IPS-NIHi11 (cell line): ENCODE measurements at places on chromosomes 5 and 9.
A peak's percentile ranks its signal among the peaks of the same experiment; 100 is the strongest.

DNA sequence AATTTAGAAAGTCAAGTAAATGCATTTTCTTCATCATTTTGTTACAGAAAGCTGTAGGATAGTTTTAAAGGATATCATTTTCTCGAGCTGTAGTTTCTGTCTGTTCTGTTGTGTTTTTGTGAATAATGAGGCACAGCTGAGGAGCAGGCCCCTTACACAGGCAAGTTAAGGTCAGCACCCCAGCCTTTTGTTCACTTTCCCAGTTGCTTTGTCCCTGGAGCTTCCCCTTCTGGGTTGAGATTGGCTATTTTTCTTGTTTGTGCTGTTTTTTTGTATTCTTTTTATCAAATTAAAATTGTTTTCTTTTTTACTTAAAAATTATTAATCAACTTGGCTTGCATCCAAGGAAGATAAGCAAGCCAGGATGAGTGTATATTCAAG is 213.8 kb upstream of the ACTBL2 start:
- DNase-seq, result no peak

DNA sequence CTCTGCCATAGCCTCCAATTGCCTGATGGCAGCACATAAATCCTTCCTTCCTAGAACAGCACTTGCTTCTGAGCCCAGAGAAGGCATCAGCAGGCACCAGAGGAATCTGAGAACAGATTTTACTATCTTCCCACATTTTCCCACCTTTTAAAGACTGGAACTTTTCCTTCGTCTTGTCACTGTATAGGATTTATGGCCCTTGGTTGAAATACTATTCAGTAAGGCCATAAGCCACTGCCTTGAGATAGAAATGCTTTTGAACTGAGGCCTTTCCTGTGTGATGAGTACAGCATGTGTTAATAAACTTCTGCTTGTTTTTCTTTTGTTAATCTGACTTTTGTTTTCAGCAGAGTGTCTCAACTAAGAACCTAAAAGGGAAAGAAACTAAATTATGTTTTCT is 84.3 kb downstream of the MRPS27 start:
- no peak for DNase-seq

GRCh38 chr5:170010595-170010994 is 30.3 kb upstream of the INSYN2B start:
- no peak for DNase-seq

DNA sequence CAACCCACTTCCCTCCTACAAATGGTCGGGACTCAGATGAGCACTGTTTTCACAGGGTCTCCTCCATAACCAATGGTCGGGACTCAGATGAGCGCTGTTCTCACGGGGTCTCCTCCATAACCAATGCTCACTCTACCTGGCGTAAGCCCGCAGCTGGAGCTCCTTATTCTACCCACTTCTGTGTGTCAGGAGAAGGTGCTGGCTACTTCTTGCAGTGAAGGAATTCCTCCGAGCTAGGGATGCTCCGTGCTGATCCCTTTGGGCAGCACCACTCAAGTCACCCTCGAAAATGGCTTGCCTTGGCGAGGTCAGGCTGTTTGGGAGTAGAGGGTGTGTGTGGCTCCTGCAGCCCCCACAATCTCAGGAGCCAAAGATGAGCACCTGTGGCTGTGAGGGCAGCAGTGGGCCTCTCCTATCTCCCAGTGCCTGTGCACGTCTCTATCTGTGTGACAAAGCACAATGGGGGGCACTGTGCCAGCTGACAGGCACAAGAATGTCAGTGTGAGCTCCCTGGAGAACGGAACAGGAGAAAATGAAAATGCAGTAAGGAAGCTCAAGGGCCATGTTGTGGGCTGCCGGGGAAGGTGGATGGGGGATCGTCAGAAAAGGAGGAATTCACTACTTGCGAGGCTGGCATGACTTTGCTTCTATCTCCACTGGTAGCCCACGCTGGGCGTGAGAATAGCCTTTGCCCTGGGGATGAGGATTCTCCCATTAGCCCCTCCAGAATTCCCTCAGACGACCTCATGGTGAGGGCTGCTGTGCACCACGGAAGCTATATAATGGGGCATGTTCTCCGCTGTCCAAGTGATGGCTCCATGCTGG is 3.9 kb upstream of the BTNL9 start:
- DNase-seq, result no peak

- no peak for DNase-seq
Measured at GRCh38 chr5:1757511-1757910, 42.1 kb downstream of the MRPL36 start.

GRCh38 chr5:133232435-133232834 is 180.6 kb downstream of the HSPA4 start:
- no peak for DNase-seq

DNA sequence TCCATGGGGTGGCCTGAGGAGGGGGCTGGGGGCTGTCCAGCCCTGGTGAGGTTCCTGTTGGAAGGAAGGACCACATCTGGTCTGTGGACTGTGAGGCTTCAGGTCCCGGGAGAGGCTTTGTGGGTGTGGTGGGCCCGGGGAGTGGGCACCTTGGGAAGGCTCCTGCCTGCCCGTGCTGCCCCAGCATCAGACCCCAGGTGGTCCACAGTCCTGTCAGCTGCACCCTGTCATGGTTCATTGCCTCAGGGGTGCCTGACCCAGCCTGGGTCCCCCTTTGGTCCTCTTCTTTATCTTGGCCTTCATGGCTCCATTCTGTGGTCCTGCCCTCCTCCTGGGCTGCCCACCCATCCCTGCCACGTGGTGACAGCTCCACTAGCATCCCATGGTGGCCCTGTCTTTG is 36.7 kb downstream of the WNK2 start:
- no peak for DNase-seq

GRCh38 chr5:89213573-89213972 is 330.6 kb upstream of the MEF2C start:
- DNase-seq, result no peak

- no peak for DNase-seq
Measured at GRCh38 chr9:125999504-125999881, 252.3 kb downstream of the PBX3 start.

DNA sequence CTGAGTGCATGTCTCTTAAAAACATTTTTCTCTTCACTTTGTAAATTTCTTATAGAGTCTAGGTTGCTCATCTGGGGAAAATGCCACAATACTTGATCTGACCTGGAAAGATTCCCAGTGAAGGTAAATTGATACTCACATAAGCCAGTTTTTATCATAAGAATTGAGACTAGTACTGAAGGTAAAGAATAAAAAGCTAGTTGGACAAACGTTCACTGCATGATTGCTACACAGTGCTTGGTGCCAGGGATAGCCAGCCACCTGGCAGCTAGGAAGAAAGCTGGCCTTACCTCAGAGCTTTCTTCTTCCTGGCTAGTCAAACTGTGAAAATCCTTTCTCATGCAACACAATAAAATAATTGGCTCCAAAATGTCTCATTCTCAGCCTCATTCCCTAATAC is 77.1 kb downstream of the MUSK start:
- no peak for DNase-seq

DNA sequence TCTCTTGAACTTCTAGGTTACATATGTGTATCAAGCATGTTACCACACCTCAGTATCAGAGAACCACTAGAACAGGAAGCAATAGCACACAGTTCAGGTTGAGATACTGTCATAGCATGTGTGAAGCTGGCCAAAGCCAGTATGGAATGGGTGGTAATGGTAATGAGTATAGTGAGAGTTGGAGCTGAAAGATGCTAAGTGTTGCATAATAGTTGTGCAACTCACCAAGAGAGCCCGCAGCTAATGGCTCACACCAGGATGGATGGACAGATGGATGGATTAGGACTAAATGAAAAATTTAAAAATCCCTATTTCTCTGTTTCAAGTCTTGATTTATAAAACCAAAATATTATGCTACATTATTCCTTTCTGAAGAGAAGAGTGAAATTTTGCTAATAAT is 53.4 kb upstream of the KCNN2 start:
- no peak for DNase-seq

GRCh38 chr9:22574740-22575139 is 128.1 kb downstream of the DMRTA1 start:
- no peak for DNase-seq

DNA sequence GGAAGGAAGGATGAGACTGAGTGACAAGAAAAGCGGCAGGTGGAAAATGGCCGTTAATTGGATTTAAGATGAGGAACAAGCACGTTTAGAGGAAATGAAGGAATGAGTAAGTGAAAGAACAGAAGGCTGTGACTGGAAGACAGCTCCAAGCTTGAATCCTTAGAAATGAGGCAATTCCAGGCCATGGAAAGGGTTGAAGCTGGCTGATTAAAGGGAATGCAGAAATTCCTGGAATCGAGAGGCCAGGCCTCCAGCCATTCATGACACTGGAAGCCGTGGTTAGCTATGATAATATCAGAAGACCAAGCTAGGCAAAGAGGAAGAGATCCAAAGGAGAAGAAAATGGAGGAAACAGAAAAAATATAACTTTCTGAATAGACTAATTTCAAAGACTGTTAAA is 84.2 kb downstream of the ARL15 start:
- no peak for DNase-seq

GRCh38 chr5:141917760-141918159 is 5.9 kb upstream of the DELE1 start:
- no peak for DNase-seq

- DNase-seq, result no peak
Measured at GRCh38 chr5:136466041-136466415, 100.7 kb upstream of the TRPC7 start.

DNA sequence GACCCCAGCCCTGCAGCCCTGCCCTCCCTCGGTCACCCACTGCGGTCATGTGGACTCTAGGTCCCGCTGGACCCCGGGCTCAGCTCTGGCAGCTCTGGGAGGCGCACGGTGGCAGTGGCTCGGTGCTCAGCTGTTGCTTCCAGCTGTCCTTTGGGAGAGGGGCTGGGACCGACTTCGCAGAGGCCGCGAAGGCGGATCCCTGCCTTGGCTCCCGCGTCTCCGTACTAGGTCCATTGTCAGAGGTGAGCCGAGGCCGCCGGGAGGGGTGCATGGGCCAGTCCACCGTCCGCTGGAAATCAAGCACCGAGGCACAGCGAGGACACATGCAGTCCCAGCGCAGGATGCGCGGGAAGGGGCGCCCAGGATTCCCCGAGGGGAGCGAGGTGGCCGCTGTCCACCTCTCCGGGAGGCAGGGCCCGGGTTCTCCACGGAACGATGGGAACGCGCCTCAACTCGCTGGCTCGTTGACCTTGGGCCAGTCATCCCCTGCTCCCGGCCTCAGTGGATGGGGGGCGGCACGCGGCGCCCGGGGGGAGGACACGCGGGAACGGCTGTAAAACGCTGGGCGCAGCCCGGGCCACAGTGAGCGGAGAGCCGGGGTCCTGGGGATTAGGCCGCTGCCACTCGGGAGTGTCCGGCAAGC is 732 bp downstream of the GBGT1 start:
- peak; percentile 45 for DNase-seq

DNA sequence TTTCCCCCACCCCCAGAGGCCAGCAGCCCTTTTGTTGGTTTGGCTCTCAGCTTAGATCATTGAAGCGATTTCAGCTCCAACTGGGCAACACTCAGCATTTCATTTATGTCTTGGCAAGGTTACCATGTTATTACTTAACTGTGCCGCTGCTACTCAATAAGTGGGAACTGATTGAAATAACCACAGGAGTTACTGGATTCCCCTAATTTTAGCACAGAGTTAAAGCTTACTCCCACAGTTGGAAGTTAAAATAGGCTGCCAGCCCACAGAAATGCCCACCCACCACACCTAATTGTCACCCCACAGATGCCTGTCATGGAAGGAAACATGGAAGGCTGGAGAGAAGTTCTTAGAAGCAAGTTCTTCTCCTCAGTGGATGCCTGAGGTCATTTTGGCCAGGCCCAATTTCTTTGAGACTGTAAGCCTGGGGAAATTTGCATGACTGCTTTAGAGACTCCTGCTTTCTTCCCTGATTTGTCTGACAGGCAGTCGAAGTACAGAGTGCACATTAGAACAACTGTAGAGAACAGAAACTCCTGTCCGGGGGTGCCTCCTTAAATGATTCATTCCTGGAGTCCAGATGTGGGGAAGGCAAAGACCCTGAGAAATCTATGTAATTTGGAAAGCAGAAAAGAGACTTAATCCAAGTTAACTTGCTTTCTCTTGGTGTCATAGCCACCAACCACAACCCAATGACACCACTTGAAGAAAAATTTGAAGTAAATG is 370.0 kb downstream of the ZSWIM6 start:
- DNase-seq, result no peak

DNA sequence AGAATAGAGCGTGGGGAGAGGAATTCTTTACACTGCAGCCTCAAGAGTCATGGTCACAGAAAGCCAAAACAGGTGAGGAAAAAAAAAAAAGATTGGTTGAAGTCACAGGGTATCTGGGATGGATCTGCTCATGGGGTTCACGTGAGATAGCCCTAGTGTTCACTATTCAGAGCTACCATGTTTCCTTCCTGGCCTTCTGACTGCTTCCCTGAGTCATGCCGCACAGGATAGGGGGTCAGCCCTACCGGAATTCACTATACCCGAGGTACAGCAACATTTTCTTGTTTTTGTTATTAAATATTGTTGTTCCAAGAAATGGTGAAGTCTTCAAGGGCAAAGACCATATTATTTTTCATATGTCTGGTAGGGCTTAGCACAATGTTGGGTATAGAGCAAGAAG is 21.5 kb upstream of the MAN2A1 start:
- no peak for DNase-seq

GRCh38 chr9:70013598-70014196 is 30.0 kb upstream of the MAMDC2 start:
- DNase-seq, result no peak

- DNase-seq, result no peak
Measured at GRCh38 chr5:68273717-68274409, 58.3 kb downstream of the PIK3R1 start.

DNA sequence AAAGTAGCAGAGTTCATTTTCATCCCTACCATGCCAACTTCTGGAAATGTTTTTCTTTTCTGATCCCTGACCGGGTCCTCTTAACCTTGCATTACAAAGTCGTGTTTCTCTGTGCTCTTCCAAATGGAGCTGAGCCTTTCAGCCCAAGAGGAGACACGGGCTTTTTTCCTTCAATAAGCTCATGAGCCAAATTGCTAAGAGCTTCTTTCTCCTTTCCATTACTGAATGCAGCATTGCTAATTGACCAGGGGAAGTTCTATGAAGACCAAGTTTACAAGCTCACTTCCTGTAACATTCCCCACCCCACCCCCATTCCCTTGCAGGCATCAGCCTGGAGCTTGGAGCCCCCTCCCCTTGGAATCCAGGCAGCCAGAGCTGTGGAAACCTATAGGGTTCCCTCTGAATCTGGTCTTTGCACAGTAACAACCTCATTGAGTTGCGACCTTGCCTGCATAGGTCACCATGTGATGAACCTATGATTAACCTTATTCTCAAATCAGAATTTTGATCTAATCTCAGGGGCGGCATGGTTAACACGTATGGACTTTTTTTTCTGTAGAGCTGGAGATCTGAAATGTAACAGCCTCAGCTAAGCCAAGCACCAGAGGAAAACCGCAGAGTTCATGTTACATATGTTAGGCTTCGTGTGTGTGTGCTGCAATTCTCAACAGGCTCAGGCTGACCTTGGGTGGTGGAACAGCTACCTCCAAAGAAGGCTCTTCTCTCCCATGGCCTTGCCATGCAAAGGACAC is 395.7 kb upstream of the ZNF462 start:
- DNase-seq, result peak; percentile 77

GRCh38 chr9:101458963-101459631 is 23.5 kb upstream of the ALDOB start:
- peak; percentile 68 for DNase-seq
